ENCODE measurements at places on chromosomes 7 and 10.

DNA sequence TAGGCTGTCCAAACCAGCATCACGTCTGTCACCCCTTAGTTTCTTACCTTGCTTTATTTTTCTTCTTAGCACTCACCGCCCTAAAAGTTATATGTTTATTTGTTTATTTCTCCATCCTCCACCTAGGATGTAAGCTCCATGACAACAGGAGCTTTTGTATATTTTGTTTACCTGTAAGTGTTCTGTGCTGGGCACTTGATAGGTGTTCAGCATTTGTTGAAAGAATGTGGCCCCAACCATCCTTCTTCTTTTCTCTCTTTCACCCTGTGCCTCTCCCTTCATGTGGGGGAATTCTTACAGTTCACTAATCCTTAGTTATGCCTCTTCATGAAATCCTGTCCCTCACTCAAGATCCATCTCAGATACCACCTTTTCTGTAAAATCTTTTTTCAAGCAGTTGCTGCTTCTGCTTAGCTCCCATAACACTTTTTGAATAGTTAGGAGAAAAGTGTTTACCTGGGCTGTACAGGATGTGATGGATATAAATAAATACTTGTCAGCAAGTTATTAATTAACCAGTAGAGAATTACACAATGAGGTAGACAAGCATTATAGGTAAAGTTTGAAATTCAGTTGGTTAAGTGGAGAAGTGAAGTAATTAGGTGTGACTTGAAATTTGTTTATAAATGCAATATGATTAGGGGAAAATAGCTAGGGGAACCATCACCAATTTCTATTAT is 9.7 kb downstream of the AHR start:
- DNase-seq = no peak

DNA sequence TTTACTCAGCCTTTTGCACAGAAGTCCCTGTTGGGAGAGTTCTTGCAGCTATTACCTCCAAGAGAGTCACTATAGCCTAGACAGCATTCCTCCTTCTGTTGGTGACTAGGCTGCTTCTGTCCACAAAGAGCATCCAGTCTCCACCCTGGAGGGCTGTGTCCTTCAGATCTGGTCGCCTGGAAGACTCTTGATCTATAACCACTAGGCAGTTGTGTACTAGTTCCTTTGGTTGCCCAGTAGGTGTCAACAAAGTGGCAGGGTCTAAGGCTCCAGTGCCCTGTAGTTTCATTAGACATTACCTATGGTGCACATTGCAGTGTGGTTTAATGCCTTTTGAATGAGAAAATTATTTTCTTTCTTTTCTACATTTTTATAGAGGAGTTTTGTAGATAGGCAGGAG is 11.3 kb upstream of the AKR1C2 start:
- DNase-seq = no peak

GRCh38 chr10:92517034-92517655 is 56.7 kb downstream of the IDE start:
- DNase-seq = peak; percentile 32

GRCh38 chr10:69413221-69413865 is 3.4 kb downstream of the TACR2 start:
- DNase-seq = no peak

GRCh38 chr10:79285315-79286197 is 61.7 kb upstream of the PPIF start:
- DNase-seq = peak; percentile 49
